Effector memory CD4-positive, alpha-beta T cell (primary cell): ENCODE measurements at places on chromosomes 5 and 9.

DNA sequence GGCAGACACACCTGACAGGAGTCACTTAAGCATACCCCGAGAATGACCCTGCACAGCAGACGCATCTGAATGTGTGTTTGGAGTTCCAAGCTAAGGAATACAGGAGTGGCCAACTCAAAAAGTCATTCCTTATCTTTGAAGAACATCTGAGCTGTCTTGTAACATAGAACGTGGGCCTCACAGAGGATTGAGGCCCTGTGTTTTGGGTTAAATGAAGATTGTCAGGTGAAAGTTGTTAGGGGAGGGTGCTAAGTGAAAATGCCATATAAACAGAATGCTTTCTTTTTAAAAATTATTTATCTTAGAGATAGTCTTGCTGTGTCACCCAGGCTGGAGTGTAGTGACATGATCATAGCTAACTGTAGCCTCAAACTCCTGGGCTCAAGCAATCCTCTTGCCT is 100.9 kb downstream of the PIK3R1 start:
- H3K27ac ChIP-seq = no peak overlapping the region
- DNase-seq = no peak
- H3K4me3 ChIP-seq = no peak overlapping the region
- H3K27me3 ChIP-seq = no peaks in the 10 kb centered on the region
- no peaks in the 10 kb centered on the region for H3K36me3 ChIP-seq
- H3K4me1 ChIP-seq = peaks cover 7% of the 10 kb centered on the region

DNA sequence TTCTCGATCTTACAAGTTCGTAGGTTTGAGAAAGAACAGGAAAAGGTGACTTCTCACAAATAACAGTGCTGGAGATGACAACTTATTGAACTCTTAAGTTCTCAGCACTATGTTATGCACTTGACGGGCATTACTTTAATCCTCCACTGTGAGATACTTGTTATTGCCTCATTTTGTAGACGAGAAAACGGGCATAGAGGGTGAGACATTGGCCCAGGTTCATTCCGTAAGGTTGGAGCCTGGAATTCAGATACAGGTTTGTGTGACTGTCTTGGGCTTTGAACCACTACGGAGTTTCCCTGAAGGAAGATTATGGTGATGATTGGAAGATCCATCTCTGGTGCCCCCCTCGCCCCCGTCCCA is 657 bp downstream of the MAT2B start:
- peak overlapping the region; percentile 98 for H3K27ac ChIP-seq
- no peaks in the 10 kb centered on the region for H3K36me3 ChIP-seq
- H3K4me3 ChIP-seq = peak overlapping the region; percentile 83
- no peak for DNase-seq

- H3K4me1 ChIP-seq = no peaks in the 10 kb centered on the region
- no peaks in the 10 kb centered on the region for H3K27me3 ChIP-seq
- DNase-seq = no peak
- H3K4me3 ChIP-seq = no peak overlapping the region
Observed at GRCh38 chr5:16234598-16234997, 55.0 kb upstream of the MARCHF11 start.

DNA sequence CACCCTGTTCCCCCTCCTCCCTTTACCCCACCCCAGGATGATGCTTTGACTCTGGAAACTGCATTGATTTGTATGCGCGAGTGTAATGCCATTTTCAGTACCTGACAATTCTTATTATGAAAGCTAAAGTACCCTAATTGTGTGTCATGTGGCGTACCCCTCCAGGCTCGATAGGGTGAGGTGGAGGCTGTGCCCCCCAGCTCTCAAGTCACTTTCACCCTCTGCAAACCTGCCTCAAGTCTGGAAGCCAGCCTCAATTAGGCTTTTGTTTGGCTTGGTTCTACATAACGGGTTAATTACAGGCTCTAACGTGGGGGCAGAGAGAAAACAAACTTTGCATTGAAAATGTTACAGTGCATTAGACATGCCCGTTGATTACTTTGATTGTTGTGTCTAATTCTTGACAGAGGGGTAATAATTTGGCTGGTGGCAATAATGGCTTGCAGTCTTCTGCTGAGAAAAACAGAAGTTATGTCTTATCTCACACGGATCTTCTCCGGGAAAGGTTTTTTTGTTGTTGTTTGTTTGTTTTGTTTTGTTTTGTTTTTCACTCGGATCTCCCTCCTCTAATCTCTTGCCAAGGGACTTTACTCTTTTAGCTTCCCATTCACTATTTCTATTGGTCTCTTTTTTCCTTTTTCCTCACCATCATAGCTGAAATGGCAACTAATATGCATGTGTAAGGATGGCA is 12.6 kb downstream of the ISL1 start:
- H3K27me3 ChIP-seq = peaks cover 3% of the 10 kb centered on the region
- no peaks in the 10 kb centered on the region for H3K36me3 ChIP-seq
- no peaks in the 10 kb centered on the region for H3K4me1 ChIP-seq
- no peak for DNase-seq

DNA sequence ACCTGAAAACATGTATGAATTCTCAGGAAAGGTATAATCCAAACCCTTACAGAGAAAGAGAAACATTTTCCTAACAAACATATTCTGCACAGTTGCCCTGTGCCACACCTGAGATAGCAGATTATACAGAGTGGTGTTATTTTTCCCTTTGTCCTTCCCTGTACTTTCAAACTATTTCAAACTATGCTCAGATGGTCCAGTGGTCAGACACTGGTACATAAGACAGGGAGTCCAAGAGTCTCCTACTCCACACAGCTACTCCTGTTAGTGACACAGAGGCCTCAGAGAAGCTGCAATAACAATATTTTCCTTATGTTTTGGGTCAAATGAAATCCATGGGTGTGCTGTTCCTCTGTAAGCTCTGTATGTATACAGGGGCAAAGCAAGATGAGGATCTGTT is 30.0 kb upstream of the SLC22A5 start:
- DNase-seq = no peak
- H3K27me3 ChIP-seq = no peaks in the 10 kb centered on the region
- no peaks in the 10 kb centered on the region for H3K36me3 ChIP-seq
- no peak overlapping the region for H3K4me3 ChIP-seq

DNA sequence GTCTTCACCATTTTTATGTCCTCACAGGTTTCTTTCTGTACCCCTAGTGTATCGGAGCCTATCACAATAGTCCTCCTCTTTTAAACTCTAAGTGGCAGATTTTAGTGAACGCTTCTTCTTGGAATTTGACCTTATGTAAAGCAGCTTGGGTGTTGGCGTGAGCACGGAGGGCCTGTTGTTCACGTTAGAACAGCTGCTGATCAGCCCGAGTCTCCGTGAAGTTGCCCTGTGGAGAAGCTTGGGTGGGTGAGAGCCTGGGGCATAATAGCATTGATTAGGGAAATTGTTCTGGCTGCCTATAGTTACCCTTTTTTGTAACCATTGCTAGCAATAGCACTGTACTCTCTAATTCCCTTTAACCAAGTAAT is 167.0 kb upstream of the OTULINL start:
- peak overlapping the region; percentile 66 for H3K27ac ChIP-seq
- H3K27me3 ChIP-seq = no peaks in the 10 kb centered on the region
- DNase-seq = no peak
- H3K4me1 ChIP-seq = peaks cover 33% of the 10 kb centered on the region

- H3K36me3 ChIP-seq = no peaks in the 10 kb centered on the region
- peaks cover 3% of the 10 kb centered on the region for H3K4me1 ChIP-seq
- peaks cover 24% of the 10 kb centered on the region for H3K27me3 ChIP-seq
- no peak overlapping the region for H3K4me3 ChIP-seq
Observed at GRCh38 chr9:121699571-121700164, 48.2 kb downstream of the DAB2IP start.

GRCh38 chr5:63860379-63860778 is 101.9 kb downstream of the HTR1A start:
- DNase-seq = no peak
- no peaks in the 10 kb centered on the region for H3K4me1 ChIP-seq
- no peak overlapping the region for H3K4me3 ChIP-seq
- no peaks in the 10 kb centered on the region for H3K27me3 ChIP-seq
- no peak overlapping the region for H3K27ac ChIP-seq
- no peaks in the 10 kb centered on the region for H3K36me3 ChIP-seq

DNA sequence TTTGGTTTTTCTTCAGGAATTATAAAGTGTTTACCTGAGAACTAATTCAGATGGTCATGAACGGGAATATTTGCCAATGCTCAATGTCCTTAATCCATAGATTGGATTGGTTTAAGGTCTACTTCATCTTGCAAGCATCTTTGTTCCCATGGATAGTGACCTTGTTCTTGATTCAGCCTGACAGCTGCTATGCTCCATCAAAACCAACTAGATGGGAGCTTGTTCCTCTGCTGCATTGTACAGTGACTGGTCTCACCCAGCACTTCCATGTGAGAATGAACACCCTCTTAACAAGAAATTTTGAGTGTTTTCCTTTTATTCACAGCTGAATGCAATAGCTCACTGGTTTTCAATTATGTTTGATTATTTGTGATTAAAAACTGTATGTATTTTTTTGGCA is 312.6 kb upstream of the ACTBL2 start:
- no peaks in the 10 kb centered on the region for H3K36me3 ChIP-seq
- no peak for DNase-seq
- H3K4me1 ChIP-seq = no peaks in the 10 kb centered on the region
- H3K4me3 ChIP-seq = no peak overlapping the region
- no peak overlapping the region for H3K27ac ChIP-seq

DNA sequence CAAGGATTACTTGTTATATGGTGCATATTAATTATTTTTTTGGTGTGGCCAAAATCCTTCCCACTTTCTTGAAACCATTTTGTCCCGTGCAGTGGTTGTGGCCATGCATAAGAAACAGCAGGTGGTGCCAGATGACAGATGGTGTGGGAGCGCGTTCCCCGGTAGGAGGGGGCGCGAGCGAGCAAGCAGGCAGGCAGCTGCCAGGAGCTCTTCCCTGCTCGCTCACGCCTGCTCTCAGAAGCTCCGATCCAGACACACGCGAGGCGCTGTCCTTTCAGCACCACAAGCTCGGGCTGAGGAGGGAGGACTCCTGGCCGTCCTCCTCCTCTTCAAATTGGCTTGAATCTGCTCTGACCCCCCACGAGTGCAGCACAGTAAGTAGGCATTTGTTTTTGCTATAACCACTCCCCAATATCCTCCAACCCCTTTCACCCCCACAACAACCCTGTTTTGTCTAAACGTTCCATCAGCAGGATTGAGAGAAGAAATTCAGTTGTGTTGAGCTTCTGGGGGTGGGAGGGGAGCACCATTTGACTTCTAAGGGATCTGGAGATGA is at the start of gene NSG2:
NSG2 (plus strand) TSS at position 237 of the 556 bp plus-strand sequence. CDS start 1,050 bp downstream, outside the sequence.
- no peak within 1 kb of the TSS for H3K4me3 ChIP-seq
- H3K27me3 ChIP-seq = no peaks in the 10 kb centered on the region
- no peak within 1 kb of the TSS for H3K27ac ChIP-seq
- no peaks in the 10 kb centered on the region for H3K4me1 ChIP-seq
- DNase-seq = no peak

DNA sequence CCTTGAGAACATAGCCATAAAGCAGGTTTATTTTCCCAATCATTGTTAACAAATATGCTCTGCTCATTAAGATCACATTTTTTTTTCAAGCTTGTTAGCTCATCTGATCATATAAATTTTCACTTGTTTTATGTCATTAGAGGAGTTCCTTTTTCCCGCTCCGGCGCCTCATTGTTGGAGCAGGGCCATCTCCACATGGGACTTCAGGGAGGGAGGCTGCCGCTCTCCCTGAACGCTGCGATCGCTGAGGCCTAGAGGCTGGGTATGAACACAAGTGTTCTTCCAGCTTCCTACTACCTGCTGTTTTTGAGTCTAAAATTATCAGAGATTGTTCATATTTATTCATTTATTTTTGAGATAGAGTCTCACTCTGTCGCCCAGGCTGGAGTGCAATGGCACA is 246.9 kb downstream of the MPDZ start:
- H3K27ac ChIP-seq = no peak overlapping the region
- H3K36me3 ChIP-seq = no peaks in the 10 kb centered on the region
- H3K4me3 ChIP-seq = no peak overlapping the region
- no peaks in the 10 kb centered on the region for H3K27me3 ChIP-seq
- DNase-seq = no peak

DNA sequence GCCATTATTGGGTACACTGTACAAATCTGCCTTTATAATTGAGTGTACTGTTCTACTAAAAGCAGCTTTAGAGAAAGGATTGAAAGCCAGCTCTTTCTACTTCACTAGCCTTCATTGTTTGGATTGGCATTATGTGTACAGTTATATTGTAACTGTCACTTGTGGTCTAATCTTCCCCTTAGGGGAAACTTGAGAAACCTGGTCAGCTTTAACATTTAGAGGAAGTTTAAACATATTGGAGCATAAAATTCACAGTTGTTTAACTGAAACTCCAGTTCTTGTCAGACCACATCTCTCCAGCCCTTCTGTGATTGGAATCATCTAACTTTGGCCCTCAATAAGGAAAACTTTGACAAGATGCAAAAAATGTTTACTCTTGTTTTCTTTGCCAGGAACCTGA is 24.6 kb downstream of the PIK3R1 start:
- no peaks in the 10 kb centered on the region for H3K36me3 ChIP-seq
- no peak overlapping the region for H3K4me3 ChIP-seq
- H3K27ac ChIP-seq = peak overlapping the region; percentile 48
- peaks cover 37% of the 10 kb centered on the region for H3K4me1 ChIP-seq

DNA sequence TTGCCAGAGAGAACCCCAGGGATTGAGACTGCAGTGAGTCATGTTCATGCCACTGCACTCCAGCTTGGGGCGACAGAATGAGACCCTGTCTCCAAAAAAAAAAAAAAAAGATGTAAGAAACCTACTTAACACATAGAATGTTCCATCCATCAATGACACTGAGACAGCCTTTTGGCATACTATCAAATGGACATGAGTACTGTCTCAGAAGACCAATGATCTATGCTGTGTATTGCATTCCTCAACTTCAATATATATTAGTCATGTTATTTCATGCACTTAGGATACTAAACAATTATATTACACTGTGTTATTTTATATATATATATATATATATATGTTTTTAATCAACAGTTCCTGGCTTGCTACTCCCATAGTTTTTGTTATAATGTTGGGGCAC is 57.1 kb upstream of the ANKH start:
- H3K27ac ChIP-seq = no peak overlapping the region
- DNase-seq = no peak
- H3K27me3 ChIP-seq = no peaks in the 10 kb centered on the region
- no peaks in the 10 kb centered on the region for H3K36me3 ChIP-seq

DNA sequence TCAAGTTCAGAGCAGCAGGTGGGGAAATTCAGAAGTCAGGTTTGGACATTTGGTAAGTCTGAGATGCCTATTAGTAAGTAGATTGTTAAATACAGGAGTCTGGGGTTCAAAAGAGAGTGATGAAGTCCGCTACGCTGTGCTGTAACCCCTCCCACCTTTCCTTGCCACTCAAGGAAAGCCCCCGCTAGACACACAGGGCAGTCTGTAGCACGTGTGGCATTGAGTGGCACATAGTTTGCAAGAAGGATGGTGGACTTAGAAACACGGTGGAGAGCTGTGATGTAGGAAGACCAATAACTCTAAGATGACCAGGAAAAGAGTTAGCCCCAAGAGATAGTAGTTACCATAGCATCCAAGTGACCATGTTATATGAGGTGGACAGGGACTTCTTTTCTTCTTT is 44.7 kb upstream of the FSTL4 start:
- H3K27ac ChIP-seq = no peak overlapping the region
- no peak overlapping the region for H3K4me3 ChIP-seq
- DNase-seq = no peak
- H3K4me1 ChIP-seq = no peaks in the 10 kb centered on the region
- no peaks in the 10 kb centered on the region for H3K27me3 ChIP-seq
- H3K36me3 ChIP-seq = no peaks in the 10 kb centered on the region

GRCh38 chr9:130395810-130396435 is 48.8 kb upstream of the ASS1 start:
- no peaks in the 10 kb centered on the region for H3K36me3 ChIP-seq

GRCh38 chr5:159309689-159310433 is 20.4 kb downstream of the IL12B start:
- no peak for DNase-seq
- H3K27ac ChIP-seq = no peak overlapping the region
- peaks cover 4% of the 10 kb centered on the region for H3K4me1 ChIP-seq
- H3K27me3 ChIP-seq = no peaks in the 10 kb centered on the region
